Cortex of kidney (tissue), 1 donor: ENCODE measurements at places on chromosomes 7 and 10.

GRCh38 chr7:70504254-70504653 is 627.7 kb upstream of the GALNT17 start:
- DNase-seq, result no peak

- DNase-seq, result no peak
Measured at GRCh38 chr7:138945821-138946220, 35.4 kb downstream of the KIAA1549 start.

DNA sequence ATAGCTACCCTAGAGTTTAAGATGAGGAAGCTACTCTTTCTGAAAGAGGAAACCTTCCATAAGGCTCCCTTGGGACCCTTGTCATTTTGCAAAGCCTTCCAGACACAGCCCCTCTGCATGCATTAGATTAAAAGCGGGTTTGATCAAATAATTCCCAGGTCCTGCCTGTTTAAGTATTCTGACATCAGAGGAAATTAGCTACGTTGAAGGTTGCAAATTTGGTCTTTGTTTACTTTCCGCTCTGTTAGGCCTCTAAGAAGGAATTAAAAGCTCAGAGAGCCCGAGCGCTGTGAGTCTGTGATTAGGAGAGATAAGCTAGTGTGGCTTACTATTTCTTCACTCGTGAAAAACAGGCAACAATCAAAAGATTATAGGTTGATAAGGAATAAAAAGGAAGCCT is 1.4 kb upstream of the THSD7A start:
- DNase-seq, result no peak

DNA sequence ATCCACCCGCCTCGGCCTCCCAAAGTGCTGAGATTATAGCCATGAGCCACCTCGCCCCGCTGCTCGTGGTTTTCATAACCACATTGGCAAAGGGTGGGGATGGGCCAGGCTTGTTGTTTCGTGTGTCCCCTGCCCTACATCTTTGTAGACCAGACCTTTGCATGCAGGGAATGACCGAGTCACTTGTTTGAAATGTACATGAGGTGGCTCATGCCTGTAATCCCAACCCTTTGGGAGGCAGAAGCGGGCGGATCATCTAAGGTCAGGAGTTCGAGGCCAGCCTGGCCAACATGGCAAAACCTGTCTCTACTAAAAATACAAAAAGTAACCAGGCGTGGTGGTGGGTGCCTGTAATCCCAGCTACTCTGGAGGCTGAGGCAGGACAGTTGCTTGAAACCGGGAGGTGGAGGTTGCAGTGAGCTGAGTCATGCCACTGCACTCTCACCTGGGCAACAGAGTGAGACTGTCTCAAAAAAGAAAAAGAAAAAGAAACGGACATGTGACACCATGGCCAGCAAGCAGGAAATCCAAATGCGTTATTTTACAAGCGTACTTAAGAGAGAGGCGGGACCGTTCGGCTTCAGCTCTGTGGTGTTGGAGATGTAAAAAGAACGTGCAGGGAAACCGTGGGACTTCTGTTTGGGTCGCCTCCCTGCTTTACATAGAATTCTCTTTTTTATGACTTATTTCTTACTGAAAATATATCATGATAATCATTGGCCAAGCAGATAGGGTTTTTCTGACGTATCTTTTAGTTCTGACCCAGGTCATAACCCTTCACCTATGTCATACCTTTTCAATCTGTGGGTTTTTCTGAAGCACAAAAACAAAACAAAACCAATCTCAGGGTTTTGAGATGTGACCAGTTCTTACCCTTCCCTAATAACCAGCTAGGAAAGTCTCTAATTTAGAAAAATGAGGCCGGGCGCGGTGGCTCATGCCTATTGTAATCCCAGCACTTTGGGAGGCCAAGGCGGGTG is 45.1 kb downstream of the WIPI2 start:
- DNase-seq, result no peak

DNA sequence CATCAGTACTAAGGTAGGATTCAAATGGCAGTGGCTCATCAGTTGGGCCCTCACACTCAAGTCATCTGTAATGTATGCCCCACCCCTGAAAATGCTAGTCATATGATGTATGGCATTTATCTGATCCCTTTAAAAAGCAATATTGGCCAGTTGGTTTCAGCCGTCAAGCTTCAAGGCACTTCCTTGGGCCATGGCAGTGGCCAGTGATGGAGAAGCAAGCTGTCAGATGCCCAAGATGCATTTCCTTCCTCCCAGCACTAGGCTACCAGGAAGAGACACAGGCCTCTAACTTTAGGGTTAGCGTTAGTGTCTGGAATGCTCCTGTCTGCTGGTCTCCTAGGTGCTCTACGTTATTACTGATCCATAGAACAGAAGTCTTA is 64.1 kb downstream of the PIK3AP1 start:
- no peak for DNase-seq

DNA sequence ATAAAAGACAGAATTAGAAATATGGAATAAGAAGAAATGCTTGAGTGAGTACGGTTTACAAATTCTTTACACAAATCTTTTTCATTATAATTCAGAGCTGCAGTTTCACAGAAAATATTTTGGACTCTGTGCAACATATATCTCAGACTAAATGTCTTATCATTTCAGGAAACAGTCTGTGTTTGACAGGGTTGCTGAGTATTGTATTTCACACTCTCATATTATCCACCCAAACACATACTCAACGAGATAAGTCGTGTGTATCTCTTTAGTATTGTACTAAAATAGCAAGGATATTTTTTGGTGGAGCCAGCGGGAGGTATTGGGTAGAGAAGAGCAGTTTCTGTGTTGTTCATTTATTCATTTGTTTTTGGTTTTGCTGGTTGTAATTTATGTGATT is 39.0 kb upstream of the SLC39A12 start:
- no peak for DNase-seq

DNA sequence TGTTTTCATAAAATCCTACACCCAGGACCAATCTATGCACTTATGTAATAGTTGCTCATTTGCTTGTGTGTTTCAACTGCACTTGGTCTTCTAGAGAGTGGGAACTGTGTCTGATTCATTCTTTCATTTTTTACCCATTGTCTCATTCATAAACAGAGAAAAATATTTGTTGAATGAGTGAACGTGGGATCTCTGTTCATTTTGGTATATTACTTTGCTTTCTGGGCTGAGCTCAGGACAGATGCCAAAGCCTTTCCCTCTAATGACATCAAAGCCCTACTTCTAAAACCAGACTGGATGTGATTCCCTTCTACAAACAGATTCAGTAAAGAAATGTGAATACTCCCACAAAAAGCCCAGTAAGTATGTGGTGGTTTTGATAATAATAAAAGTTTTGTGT is 145.2 kb downstream of the ST7 start:
- DNase-seq, result no peak

DNA sequence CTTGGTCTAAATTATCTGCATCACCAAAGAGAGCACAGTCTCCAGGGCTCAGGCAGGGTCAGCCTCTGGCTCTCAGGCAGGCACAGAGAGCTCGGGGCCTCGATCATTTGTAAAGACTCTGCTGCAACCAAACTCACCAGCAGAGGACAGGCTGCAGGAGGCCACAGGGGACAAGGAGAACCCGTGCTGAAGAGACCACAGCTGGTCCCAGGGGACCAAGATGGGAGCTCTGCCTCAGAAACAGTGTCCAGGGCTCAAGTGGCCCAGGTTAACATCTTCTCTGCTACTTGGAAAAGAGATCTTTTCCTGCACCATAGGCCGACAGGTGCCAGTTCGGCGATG is 543.2 kb downstream of the PTPRN2 start:
- DNase-seq, result no peak

- no peak for DNase-seq
Measured at GRCh38 chr7:99624484-99624883, 7.7 kb downstream of the ZSCAN25 start.

GRCh38 chr10:1611936-1612550 is 125.3 kb downstream of the ADARB2 start:
- DNase-seq, result no peak

DNA sequence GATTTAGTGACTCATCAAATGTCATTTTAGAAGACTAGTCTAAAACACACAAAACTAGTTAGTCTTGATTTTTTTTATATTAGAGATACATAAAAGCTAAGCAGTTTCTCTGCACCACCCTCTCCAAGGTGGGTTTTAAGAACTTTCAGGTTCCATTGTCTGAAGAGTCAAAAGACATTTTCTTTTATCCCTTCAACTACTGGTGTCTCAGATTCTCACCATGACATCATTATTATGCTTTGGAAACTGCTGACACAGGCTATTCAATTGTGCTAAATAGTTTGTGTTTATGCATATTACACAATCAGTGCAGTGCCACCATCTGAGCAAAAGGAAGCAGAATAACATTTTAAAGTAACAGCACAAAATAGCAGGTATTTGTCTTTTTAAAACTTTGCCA is 52.2 kb downstream of the IGF2BP3 start:
- no peak for DNase-seq

DNA sequence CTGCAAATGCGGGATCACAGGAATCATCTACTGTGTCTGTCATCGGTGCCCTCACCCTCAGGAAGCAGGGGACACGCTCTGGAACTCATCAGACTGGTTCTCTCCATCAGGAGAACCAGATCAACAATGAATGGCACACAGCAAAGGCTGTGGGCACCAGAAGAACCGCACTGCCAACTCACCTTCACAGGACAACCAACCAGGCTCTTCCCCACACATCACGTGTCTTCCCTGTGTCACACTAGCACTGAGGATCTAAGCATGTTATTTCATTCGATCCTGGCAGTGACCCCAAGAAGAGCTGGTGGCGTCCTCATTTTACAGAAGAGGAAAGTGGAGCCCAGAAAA is 106.1 kb downstream of the TNS3 start:
- DNase-seq, result no peak

DNA sequence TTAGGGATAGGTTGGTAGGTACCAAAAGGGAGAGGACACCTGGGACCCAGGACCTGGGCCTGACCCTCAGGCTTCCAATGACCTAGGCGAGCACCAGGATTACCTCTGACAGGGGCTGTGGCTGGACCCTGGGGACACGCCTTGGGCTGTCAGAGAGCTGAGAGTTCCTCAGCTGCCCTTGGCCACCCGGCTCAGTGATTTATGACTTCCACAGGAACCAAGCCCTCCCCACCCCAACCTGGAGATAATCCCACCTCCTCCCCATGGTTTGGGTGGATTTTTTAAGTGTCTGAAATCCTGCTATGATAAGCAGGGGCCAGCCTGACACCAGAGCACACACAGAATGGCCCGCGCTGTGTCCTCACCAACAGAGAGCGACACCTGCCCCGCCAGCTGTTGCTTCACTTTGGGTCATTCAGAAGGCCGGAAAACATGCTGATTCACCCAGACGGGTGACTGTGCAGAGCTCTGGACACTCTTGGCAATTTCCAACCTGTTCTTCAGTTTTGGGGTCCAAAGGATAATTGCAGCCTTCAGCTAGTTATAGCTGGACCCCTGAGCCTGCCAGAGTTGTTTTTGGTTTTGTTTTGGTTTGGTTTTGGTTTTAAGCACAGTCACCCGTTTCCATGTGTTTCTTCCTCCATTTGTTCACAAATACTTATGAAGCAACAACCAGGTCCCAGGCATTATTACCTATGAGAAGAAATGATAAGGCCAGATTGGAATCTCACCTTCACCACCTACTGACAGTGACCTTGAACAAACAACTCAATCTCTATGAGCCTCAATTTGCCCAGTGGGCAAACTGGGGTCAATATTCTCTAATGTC is 78.2 kb downstream of the RAB11FIP2 start:
- DNase-seq, result no peak

DNA sequence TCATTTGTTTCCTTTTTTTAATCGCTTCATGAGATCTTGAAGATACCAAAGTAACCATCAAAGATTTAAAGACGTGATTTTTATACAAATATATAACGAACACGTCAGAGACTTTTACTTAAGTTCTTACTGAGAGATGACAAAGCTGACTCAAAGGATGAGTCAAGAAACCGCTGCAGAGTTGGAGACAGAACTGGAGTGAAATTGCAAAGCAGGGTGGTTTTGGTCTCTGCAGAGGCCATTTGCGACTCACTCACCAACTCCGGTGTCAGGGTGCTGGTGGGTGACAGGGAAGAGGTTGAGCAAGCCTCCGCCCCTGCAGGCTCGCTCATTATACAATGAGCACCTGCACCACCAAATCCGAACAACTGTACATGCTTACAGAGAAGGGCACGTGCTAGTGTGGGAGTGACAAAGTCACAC is 75.2 kb downstream of the DNAJB6 start:
- DNase-seq, result no peak

GRCh38 chr7:138768241-138768640 is 29.6 kb upstream of the TMEM213 start:
- DNase-seq, result no peak

- no peak for DNase-seq
Measured at GRCh38 chr10:124125305-124126116, 32.1 kb upstream of the CHST15 start.

DNA sequence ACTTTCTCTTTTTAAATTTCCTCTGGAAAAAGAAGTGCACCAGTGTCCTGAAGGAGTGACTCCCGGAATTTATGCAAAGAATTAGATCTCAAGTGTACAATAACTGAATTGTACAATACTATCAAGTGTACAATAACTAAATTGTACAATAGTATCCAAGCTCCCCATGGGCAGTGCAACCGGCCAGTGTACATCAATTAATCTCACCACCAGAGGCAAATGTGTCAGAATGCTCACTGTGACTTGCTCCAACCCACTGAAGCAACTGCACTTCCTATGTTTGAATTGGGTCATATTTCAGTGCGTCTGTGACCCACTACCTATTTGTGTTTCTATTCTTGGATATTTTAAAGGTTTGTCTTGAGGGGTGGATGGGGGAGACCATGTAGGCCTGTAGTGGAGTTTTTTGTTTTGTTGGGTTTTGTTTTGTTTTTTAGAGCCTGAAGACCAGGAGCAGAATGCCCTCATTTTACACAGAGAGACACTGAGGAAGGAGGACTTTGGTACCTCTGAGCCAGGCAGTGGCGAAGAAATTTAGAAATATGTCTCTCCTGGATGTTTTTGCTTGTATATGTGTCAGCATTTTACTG is 78.5 kb upstream of the CTTNBP2 start:
- no peak for DNase-seq

DNA sequence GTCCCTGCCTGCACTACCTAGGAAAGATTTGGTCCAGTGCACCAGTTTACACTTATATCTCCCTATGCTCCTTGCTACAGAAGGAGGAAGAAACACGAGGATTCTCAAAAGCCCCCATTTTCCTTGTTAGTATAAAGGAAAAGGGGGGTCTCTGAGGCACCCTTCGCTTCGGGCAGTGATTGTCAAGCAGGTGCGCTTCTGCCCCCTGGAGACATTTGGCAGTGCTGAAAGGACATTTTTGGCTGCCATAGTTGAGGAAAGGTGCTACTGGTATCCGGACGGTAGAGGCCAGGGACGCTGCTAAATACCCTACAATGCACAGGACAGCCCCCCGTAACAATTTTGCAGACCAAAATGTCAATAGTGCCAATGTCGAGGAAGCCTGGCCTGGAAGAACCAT is 193.7 kb downstream of the GFRA1 start:
- no peak for DNase-seq

- no peak for DNase-seq
Measured at GRCh38 chr7:151461942-151462230, 21.9 kb upstream of the CRYGN start.

DNA sequence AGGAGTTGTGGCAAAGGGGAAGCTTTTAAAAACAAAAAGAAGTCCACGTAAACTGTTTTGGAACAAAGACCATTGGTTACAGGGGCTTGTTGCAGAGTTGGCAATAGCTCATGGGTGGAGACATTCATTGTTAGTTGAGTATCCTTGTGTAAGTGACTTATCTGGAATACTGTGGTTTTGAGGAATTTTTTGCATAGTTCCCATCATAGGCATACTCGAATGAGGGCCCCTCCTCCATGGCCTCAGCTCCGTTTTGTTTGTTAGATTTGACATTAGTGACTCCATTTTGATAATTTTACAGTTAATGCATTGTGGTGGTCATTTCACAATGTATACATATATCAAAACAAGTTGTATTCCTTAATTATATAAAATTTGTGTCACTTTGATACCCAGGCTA is 12.8 kb upstream of the SMKR1 start:
- DNase-seq, result no peak
